ENCODE measurements at places on chromosomes 3 and 15. TPM values are rescaled to one million over a fixed set of nuclear protein-coding genes. Genes with fewer than 3 reads are reported as not detected.

CTXND1 gene
- 0.43 TPM for total RNA-seq

CHST13 gene
- total RNA-seq: 0.30 TPM

FBXL22 gene
- total RNA-seq: 31.3 TPM

SPINT1 gene
- 0.69 TPM for total RNA-seq

CPB1 gene
- not detected for total RNA-seq

DNA sequence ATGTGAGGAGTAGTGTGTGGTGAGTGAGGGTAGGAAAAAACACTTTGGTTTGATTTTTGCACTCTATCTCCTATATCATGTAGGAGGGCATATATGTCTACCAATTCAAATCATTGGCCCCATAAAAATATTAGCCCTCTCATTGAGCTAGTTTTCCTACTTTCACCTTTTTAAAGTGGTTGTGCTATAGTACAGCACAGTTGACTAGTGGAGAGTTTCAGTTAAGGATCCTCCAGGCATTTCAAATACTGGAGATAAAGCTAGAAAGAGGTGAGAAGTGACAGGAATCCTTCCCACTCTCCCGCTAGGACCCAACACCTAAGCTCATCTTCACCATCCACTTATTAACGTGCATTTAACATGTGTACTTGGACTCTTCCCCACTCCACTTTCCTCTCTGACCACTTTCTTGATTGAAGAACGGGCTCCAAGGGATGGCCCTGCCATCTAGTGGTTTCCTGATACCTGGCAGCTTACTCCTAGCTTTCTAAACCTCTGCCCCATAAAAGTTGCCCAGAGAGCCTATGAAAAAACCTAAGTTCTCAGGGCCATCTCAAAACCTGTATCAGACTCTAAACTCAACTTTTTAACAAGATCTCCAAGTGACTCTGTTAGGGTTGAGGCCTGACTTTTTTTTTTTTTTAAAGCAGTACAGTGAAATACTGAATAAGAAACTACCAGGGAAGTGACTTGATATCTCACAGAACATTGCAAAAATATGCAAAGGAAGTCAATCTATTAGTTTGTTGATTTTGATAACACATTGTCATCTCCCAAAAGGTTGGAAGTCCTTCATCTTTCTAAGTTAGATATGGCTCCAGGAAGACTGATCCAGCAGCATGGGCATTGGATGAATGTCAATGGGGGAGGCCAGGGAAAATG, 17.9 kb downstream of the IL12A start:
- no peaks in the 10 kb centered on the region for H3K4me1 ChIP-seq
- no peak overlapping the region for H3K4me3 ChIP-seq
- no peaks in the 10 kb centered on the region for H3K36me3 ChIP-seq
- no peak overlapping the region for H3K27ac ChIP-seq

GRCh38 chr3:167067787-167068161, 312.3 kb downstream of the ZBBX start:
- no peaks in the 10 kb centered on the region for H3K27me3 ChIP-seq
- H3K27ac ChIP-seq: no peak overlapping the region
- no peaks in the 10 kb centered on the region for H3K36me3 ChIP-seq
- H3K4me1 ChIP-seq: no peaks in the 10 kb centered on the region

GRCh38 chr3:174685796-174686195, 173.3 kb upstream of the NAALADL2 start:
- no peaks in the 10 kb centered on the region for H3K27me3 ChIP-seq
- H3K27ac ChIP-seq: no peak overlapping the region
- no peak overlapping the region for H3K4me3 ChIP-seq
- no peaks in the 10 kb centered on the region for H3K36me3 ChIP-seq
- DNase-seq: no peak

- no peaks in the 10 kb centered on the region for H3K4me1 ChIP-seq
- no peaks in the 10 kb centered on the region for H3K36me3 ChIP-seq
- H3K27ac ChIP-seq: no peak overlapping the region
- no peaks in the 10 kb centered on the region for H3K27me3 ChIP-seq
These were observed 25.8 kb upstream of the PLA2G4E start for GRCh38 chr15:42046597-42046996.

GRCh38 chr3:43919029-43919428, 228.3 kb downstream of the ABHD5 start:
- H3K27ac ChIP-seq: no peak overlapping the region
- no peak for DNase-seq
- peaks cover 39% of the 10 kb centered on the region for H3K27me3 ChIP-seq
- no peaks in the 10 kb centered on the region for H3K4me1 ChIP-seq
- H3K4me3 ChIP-seq: no peak overlapping the region

DNA sequence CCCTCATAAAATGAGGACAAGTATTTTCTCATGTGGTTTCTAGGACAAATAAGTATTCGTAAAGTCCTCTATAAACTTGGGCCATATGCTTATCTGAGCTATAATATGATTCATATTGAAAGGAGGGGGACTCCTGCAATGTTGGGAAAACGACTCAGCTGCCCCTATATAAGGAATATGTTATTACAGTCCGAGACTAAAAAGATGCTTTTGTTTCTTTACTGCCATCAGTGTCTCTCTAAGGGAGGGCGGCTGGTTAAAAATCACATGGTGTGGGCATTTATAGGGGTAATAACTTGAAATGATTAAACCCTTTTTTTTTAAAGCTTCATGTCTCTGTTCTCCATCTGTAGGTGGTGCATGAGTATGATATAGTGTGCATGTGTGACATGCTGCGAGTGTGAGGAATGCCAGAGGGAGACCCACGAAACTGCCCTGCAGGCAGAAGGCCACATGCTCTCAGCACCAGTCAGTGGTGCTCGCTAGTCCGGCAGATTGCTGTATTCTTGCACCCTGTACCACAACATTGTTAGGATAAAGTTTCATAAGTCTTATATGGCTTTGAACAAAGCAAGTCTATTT, 256.0 kb upstream of the CTDSPL start:
- no peak for DNase-seq
- peaks cover 19% of the 10 kb centered on the region for H3K4me1 ChIP-seq
- no peak overlapping the region for H3K4me3 ChIP-seq
- no peaks in the 10 kb centered on the region for H3K36me3 ChIP-seq
- no peak overlapping the region for H3K27ac ChIP-seq

DNA sequence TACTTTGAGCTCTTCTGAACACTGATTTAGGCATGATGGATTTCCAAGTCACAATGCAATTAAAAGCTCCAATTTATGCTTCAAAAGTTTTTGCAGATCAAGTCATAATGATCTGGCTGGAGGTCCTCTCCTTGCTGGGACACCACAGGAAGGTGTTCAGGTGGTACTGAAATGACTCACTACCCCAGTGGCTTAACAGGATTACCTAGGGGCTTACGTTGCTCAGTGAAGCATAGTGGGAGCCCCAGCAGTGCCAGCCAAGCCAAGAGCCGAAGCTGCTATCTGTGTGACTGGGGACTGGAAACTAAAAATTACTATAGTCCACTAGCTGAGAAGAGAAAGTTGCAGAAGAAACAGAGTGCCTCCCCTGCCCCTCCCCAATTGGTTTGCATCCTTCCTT, 110.1 kb upstream of the LPP start:
- H3K27me3 ChIP-seq: no peaks in the 10 kb centered on the region
- no peak for DNase-seq
- no peaks in the 10 kb centered on the region for H3K36me3 ChIP-seq
- H3K27ac ChIP-seq: no peak overlapping the region
- no peaks in the 10 kb centered on the region for H3K4me1 ChIP-seq
- H3K4me3 ChIP-seq: no peak overlapping the region

DNA sequence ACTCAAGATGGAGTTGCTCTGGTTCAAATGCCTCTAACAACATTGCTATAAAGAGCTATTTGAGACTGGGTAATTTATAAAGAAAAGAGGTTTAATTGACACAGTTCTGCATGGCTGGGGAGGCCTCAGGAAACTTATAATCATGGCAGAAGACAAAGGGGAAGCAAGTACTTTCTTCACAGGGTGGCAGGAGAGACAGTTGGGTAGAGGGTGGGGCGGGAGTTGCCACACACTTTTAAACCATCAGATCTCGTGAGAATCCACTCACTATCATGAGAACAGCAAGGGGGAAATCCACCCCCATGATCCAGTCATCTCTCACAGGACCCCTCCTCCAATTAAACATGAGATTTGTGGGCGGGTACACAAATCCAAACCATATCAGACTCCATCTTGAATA, 30.7 kb downstream of the MAP2K5 start:
- DNase-seq: no peak
- no peak overlapping the region for H3K27ac ChIP-seq
- H3K27me3 ChIP-seq: no peaks in the 10 kb centered on the region
- no peaks in the 10 kb centered on the region for H3K36me3 ChIP-seq
- no peaks in the 10 kb centered on the region for H3K4me1 ChIP-seq
- no peak overlapping the region for H3K4me3 ChIP-seq

DNA sequence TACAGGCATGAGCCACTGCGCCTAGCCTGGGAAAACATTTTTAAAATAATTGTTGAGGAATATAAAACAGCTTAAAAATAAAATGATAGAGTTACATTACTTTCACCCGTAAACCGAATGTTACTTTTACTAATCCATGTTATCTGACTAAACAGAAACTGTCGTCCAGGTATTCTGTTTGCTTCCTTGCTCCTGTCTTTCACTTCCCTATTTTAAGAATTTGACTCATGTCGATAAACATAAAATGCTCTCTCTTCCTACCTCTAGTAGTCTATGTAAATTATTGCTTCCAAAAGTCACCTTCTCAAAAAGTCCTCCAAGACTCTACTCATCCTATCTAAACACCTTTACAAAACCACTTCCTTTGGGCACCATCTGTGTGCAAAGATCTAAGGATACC, 216.4 kb downstream of the RBMS3 start:
- no peak overlapping the region for H3K4me3 ChIP-seq
- H3K36me3 ChIP-seq: no peaks in the 10 kb centered on the region
- no peak for DNase-seq
- H3K27me3 ChIP-seq: no peaks in the 10 kb centered on the region

DNA sequence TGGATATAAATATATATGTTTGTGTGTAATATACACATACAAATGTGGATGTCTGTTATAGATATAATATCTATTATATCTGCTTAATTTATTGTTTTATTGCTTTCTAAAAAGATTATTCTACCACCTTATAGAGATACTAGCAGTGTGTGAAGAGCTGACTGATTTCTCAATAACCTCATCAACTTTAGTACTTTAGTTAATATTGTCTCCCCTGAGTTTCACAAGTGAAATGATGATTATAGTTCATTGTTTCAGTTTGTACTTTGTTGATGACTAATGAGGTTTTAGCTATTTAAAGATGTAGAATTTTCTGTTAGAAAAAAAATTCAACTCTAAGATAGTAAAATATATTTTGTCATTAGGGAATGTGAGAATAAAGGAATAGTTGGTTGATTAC, 11.4 kb downstream of the RSRC1 start:
- H3K4me1 ChIP-seq: no peaks in the 10 kb centered on the region
- H3K27me3 ChIP-seq: no peaks in the 10 kb centered on the region
- no peak for DNase-seq
- H3K36me3 ChIP-seq: peaks cover 42% of the 10 kb centered on the region
- H3K4me3 ChIP-seq: no peak overlapping the region

DNA sequence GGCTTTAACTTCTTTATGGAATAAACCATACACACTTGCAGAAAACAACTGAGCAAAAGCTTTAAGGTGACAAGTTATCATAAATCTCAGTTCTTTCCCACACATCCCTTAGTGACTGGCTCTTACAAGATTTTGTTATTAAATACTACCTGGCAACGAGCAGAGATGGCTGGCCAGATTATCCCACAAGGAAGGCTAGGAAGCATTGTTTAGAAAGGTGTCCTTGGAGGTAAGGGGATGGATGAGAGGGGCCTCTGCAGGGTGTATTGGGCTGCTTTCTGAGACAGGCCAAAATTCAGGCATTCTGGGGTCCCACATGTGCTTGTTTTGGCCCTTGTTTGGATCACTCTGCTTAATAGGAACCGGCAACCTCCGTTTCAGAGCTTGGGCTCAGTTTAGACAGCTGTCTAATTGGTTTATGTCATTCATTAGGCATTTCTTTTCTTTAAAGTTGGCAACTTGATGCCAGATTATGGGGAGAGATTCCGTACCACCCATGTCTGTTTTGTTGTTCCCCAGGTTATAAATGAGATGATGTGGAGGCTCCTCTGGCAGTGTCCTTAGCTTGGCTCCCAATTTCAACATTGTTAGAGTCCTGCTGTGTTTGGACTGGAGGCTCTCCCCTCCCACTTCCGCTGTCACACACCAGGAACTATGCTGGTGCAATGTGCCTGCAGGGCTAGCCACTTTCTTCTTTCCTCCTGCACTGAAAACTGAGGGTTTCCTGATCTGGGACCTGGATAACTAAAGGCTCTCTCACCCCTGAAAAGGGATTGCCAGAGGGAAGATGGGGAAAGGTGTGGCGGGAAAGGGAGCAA, 121.1 kb downstream of the TPRG1 start:
- H3K4me1 ChIP-seq: no peaks in the 10 kb centered on the region
- DNase-seq: no peak
- no peak overlapping the region for H3K4me3 ChIP-seq
- H3K27me3 ChIP-seq: no peaks in the 10 kb centered on the region
- H3K36me3 ChIP-seq: no peaks in the 10 kb centered on the region

GRCh38 chr3:14863333-14864100, 44.8 kb downstream of the FGD5 start:
- peaks cover 19% of the 10 kb centered on the region for H3K36me3 ChIP-seq
- no peak overlapping the region for H3K4me3 ChIP-seq
- peak overlapping the region; percentile 68 for H3K27ac ChIP-seq
- peaks cover 48% of the 10 kb centered on the region for H3K4me1 ChIP-seq

DNA sequence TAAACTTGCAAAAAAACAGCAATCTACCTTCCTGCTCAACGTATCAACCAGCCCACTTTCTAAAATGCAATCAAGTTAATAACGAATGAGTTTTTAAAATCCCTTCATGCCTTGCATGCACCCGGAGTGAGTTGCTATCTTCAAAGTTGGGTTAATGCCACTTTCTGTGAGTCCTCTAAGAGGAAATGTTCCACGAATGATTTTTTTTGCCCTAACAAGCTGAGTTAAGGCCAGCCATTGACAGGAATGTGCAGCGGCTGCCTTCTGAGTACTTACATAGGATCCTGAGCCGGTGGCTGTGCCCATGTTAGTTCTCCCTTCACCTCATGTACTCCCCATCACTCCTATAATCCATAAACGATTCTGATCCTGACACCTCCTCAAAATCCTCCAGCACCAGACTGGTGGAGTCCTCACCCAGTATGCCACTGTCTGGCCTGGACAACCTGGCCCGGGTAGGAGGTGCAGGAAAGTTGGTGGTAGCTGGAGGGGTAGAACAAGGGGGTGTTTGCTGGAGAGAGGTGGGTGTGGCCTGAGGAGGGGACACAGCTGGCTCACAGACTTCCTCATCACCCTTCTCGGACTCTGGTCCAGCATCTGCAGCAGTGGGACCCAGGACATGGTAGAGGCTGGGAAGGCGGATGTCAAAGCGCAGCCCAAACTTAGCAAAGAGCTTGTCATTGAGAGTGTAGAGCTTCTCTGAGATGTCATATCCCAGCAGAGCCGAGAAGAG, 12.4 kb downstream of the POPDC2 start:
- H3K27me3 ChIP-seq: no peaks in the 10 kb centered on the region
- H3K4me1 ChIP-seq: peaks cover 99% of the 10 kb centered on the region
- peak overlapping the region; percentile 2 for H3K4me3 ChIP-seq
- no peak for DNase-seq
- H3K36me3 ChIP-seq: peaks cover 63% of the 10 kb centered on the region

GRCh38 chr3:99751649-99752048, 66.0 kb upstream of the CMSS1 start:
- no peaks in the 10 kb centered on the region for H3K27me3 ChIP-seq
- no peaks in the 10 kb centered on the region for H3K4me1 ChIP-seq
- no peaks in the 10 kb centered on the region for H3K36me3 ChIP-seq
- no peak overlapping the region for H3K27ac ChIP-seq
- DNase-seq: no peak
- no peak overlapping the region for H3K4me3 ChIP-seq

Data from heart left ventricle (tissue), 16 donors.